Stimulated activated CD8-positive, alpha-beta memory T cell treated with anti-CD3 and anti-CD28 coated beads, Interleukin-2, amount 100 ng/mL, for 1 hour (primary cell): ENCODE measurements at places on chromosomes 6 and 20.

- DNase-seq: no peak
These were observed 23.8 kb downstream of the HLA-F start for GRCh38 chr6:29746846-29747687.

- DNase-seq: no peak
These were observed 42.9 kb upstream of the FAM83D start for GRCh38 chr20:38883081-38883980.

DNA sequence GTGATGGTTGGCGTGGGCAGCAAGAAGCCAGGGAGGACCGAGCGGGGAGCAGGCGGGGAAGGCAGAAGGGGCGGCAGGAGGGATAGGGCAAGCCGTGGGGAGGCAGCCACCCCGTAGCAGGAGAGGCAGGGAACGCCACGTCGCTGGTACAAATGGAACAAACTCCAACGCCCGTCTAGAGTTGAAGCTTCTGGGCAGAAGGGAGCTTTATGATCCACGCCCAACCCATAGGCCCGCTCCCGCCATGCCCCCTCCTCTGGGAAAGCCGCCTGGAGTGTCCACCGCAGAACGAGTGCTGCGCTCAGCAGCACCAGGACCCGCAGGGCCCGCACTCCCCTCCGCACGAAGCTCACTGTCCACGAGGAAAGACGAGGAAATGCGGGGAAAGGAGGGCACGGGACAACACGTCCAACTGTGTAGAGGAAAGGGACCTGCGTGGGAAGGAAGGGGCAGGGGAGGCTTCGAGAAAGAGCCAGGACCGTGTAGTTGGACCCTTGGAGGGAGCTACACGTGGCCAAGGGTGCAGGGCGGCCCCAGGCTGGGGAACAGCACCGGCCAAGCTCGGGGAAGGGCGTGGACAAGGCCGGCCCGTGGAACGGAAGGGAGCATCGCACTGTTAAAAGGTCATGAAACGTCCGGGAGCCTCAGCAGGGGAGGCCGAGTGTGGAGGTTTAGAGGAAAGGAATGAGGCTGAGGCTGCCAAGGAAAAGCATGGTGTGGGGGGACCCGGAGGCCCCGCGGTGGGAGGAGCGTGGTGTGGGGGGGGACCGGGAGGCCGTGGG, 204.0 kb downstream of the DLL1 start:
- DNase-seq: no peak

DNA sequence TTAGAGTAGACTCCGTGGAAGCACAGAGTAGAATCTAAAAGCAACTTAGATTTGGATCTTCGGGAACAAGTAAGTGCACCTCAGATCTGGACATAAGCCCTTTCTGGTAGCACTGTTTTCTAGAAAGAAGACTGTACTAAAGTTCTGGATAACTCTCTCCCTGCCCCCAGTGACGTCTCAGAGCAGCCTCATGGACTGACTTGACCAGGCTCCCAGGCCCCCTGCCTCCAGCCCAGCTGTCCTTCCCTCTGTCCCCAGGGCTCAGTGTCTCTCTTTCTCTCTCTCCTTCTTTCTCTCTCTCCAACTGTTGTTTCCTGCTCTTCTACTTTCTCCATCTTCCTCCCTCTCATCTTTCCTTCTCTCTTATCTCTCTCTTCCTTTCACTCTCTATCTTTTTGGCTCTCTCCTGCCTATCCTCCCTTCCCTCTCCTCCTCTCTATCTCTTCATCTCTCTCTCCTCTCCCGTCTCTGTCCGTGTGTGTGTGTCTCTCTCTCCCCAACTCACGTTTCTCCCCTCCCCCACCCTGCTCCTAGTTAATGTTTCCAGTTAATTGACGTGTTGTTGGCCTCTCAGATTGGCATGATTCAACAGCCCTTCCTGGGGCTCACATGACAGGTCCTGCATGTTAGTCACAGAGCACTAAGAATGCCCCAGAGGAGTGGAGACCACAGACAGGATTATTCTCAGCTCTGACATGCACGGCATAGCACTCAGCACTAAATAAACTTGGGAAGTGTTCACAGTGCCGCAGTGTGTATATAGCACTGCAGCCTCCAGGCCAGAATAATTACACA, 180.4 kb upstream of the FOXQ1 start:
- DNase-seq: no peak

- DNase-seq: no peak
These were observed 398.0 kb downstream of the RNGTT start for GRCh38 chr6:88565409-88565811.

GRCh38 chr6:115067690-115068447, 725.0 kb upstream of the HS3ST5 start:
- no peak for DNase-seq

- DNase-seq: no peak
These were observed 25.4 kb upstream of the CCN2 start for GRCh38 chr6:131976545-131977061.

- DNase-seq: no peak
These were observed 178.9 kb downstream of the DLL1 start for GRCh38 chr6:170111816-170112582.

DNA sequence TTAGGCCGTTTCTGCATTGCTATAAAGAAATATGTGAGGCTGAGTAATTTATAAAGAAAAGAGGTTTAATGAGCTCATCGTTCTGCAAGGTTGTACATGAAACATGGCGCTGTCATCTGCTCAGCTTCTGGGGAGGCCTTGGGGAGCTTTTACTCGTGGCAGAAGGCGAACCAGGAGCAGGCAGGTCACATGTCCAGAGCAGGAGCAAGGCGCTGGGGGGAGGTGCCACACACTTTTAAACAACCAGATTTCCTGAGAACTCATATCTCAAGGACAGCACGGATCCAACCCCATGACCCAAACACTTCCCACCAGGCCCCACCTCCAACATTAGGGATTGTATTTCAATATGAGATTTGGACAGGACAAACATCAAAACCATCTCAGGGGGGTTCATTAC, 6.4 kb upstream of the SLC13A3 start:
- no peak for DNase-seq

- DNase-seq: no peak
These were observed 13.7 kb downstream of the BPIFA1 start for GRCh38 chr20:33249456-33249855.

DNA sequence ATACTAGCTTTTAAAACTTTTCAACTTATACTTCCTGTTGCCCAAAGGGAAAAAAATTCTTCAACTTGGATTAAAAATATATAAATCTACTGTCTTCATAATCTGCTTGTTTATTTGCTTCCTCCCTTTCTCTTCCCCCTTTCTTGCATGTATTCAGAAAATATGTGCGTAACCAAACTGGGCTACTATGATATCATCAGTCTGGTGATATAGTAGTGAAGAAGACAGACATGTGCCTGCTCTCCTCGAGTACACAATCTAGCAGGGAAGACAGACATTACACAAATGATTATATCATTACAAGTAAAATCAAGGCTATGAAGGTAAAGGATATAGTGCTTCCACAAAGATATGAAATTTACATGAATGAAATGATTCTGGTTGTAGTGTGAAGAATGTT, 31.0 kb downstream of the IBTK start:
- no peak for DNase-seq

DNA sequence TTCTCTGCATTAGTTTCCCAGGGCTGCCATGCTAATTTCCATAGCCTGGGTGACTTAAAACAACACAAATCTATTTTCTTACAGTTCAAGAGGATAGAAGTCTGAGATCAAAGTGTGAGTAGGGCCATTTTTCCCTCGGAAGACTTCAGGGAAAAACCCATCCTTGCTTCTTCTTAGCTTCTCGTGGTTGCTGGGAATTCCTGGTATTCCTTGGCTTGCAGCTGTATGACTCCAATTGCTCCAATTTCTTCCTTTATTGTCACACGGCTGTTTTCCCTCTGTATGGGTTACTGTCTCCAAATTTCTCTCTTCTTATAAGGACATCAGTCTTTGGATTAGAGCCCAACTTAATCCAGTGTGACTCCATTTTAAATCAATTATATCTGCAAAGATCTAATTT, 128.4 kb upstream of the JAG1 start:
- DNase-seq: no peak

- DNase-seq: no peak
These were observed 1.4 kb downstream of the NFS1 start for GRCh38 chr20:35697696-35698297.

DNA sequence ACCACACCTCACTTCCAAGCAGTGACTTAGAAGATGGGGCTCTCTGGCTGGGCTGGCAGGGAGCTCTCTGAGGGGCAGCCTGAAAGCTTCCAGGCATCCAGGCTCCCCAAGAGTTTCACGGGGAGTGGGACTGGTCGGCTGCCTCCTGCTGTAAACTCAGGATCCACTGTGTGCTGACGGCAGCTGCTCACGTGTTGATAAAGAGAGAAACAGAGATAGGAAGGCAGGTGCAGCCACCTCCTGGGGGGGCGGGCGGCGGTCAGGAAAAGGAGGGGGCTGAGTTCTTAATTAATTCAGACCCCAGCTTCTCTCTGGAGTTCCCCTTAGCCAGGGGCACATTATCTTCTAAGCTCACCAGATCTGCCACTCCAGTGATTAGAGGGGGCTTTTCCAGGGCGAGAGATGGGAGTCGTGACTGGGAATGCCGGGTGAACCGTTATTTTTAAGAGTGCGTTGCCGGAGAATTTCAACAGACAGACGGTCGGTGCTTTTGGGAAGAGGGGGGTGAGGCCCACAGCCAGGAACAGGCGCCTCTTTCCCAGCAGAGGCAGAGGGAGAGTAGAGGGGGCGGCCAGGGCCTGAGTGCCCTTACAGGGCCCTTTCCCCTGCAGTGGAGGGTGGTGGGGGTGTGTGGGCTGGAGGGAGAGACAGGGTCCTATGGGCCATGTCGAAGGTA, 70.9 kb downstream of the CD40 start:
- no peak for DNase-seq

GRCh38 chr6:148893481-148893880, 146.7 kb downstream of the UST start:
- no peak for DNase-seq

DNA sequence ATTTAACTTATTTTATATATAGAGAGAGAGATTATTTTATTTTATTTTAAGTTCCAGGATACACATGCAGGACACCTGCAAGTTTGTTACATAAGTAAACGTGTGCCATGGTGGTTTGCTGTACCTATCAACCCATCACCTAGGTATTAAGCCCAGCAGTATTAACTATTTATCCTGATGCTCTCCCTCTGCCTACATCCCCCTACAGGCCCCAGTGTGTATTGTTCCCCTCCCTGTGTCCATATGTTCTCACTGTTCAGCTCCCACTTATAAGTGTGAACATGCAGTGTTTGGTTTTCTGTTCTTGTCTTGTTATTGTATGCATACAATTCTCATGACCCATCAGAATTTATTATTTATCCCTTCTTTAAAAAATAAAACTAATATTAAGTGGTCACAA, 34.6 kb downstream of the FKBP1C start:
- DNase-seq: no peak

- no peak for DNase-seq
These were observed 180.5 kb downstream of the TENT5A start for GRCh38 chr6:81572020-81572419.

DNA sequence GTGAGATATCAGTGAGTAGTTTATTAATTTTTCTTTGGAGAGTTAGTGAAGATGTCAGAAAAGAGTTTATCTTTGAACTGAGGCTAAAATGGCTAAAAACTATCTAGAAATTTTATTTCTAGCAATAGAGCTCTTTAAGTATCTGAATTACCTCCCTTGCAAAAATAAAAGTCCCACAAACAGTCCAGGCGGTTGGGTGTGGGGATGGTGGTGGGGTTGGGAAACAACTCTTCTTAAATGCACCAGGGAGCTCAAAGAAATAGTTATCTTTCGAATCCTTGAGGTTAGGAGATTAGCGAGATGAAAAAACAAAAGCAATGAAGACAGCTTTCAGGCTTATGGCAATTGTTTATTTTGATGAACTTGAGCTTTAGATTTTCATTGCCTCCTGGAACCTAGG, 1299.1 kb upstream of the ADGRB3 start:
- no peak for DNase-seq

- DNase-seq: no peak
These were observed 40.1 kb downstream of the VTA1 start for GRCh38 chr6:142187209-142187608.

- DNase-seq: no peak
These were observed 62.4 kb downstream of the FAM229B start for GRCh38 chr6:112149719-112150263.
